ENCODE measurements at places on chromosomes 7 and 10.
A peak's percentile ranks its signal among the peaks of the same experiment; 100 is the strongest.

GRCh38 chr10:4825868-4826791, at the start of gene AKR1E2:
TSS of gene AKR1E2 (plus strand) at chr10:4826207. CDS start at chr10:4826325, 118 bp downstream.
- peak; percentile 84 for DNase-seq

DNA sequence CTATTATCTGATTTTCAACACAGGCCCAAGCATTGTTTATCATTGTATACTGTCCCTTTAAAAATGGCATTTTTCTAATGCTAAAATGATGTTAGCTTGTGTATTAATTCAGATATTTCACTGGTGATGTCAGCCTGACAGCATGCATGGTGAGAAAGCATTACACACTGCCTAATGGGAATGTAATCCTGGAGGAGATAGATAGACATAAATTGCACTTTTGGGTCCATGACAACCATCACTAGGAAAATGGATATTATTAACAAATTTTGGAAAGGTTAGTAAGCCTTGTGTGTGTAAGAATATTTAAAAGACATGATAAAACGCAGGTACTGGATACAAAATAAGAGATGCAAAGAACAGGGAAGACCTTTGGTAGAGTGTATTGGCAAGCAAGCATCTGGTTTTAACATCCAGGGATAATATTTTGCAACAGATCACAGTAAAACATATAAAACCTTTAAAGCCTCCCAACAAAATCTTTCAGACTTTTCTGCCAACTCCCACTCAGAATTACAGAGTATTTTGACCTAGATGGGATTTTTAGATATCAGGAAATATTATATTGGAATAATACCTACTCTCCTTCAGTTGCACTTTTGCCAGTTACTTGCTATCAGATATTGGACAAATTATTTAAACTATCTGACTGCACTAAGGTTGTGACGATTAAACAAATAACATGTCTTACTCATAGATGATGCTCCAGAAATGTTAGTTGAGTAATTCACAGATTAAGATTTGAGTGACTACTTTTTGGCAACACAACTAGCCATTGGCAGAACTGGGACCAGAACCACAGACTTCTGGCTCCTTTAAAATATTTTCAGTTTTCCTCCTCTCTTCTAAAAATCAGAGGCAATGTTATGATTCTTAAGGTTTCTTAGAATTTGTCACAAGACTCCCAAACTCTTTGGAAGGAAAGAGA, 291.6 kb upstream of the SEMA3C start:
- no peak for DNase-seq

DNA sequence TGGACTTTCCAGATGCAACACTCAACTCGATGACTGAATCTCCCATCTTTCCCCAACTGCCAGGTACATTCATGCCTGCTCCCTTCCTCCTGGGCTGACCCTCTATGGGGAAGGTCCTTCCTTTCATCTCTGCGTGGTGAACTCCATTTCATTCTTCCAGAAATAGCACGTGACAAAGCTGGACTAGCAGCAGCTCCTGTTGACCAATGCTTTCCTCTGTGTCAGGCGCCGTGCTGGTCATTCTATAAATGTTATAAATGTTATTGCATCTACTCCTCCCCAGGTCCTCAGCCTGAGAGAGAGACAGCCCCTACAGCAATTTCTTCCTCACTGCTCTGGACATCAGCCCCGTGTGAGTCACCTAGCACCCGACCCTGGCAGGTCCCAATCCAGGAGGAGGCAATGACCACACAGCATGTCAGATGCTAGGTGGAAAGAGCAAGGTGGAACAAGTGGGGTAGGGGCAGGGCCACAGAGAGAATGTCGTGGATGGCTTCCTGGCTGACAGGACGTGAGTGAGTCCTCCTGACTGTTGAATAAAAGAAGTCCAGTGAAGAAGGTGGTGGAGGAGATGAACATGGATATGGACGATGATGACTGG, 178.1 kb downstream of the ADAM12 start:
- DNase-seq: no peak

DNA sequence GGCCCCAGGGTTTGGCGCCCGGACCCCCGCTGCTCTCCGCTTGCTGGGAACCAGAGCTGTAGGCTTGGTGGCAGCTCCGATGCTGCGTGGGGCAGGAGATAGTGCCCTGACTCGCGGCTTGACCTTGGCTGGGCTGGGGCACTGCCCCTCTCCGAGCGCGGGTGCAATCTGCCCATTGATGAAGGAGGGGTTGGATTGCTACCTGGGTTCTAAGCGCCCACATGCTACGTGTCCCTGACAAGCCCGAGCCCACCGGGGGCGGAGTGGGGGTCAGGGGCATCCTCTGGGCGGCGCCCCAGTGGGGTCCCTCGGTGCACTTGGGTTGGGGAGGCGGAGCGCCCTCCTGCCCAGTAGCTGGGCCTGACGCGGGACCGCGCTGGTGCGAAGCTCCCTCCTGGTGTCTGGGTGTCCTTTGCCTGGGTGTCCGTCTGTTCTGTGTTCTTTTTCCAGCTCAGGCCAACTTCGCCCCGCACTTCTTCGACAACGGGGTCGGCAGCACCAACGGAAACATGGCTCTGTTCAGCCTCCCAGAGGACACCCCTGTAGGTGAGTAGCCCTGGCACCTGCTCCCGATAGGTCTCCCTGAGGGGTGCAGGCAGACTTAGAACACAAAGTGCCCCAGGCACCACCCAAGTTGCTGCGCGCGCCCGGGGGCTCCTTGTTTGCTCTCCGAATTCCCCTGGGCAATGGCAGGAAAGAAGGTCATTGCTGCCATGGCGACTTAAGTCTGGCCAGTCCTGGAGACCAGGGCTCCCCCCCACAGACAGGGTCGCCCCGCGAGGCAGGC, 900 bp downstream of the CDHR1 start:
- DNase-seq: no peak

- no peak for DNase-seq
Observed at GRCh38 chr10:122170802-122171201, 100.3 kb upstream of the BTBD16 start.

DNA sequence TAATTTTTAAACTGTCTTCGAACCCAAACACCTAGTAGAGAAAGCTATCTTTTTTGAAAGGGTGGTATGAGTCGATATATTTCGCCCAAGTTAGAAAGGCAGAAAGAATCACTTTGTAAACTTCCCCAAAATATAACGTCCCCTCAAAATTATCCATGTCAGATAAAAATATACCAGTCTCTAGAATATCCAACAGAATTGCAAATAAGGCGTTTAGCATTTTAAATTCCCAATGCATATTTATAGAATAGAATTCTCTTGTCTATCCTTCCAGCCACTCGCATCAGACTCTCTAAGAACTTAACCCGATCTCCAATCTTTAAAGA, 2.1 kb downstream of the CTBP2 start:
- no peak for DNase-seq

GRCh38 chr7:32154797-32155196, 84.6 kb upstream of the PDE1C start:
- no peak for DNase-seq

- no peak for DNase-seq
Observed at GRCh38 chr7:131383417-131384285, 56.0 kb downstream of the MKLN1 start.

- no peak for DNase-seq
Observed at GRCh38 chr10:37566332-37566731, 291.1 kb downstream of the ZNF248 start.

DNA sequence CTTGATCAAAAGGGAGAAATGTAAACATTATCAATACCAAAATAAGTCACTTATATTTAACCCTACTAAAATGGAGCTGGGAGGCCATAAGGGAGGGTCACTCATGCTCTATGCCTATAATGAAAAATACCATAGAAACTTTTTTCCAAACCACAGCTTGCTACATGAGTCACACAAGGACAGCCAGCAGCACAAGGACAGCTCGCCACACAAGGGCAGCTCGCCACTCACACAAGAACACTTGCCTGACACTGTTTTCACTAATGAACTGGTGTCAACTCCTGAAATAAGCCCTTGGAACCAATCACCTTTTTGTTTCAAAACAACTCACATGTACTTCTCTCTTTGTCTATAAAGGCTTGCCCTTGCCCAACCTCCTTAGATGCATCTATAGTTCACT, 43.3 kb downstream of the FRMPD2 start:
- DNase-seq: no peak

GRCh38 chr10:62166331-62167131, 102.1 kb downstream of the RTKN2 start:
- no peak for DNase-seq

GRCh38 chr7:77866370-77866769, 67.8 kb downstream of the PHTF2 start:
- DNase-seq: no peak

- DNase-seq: no peak
Observed at GRCh38 chr7:129569326-129569725, 42.2 kb upstream of the NRF1 start.

DNA sequence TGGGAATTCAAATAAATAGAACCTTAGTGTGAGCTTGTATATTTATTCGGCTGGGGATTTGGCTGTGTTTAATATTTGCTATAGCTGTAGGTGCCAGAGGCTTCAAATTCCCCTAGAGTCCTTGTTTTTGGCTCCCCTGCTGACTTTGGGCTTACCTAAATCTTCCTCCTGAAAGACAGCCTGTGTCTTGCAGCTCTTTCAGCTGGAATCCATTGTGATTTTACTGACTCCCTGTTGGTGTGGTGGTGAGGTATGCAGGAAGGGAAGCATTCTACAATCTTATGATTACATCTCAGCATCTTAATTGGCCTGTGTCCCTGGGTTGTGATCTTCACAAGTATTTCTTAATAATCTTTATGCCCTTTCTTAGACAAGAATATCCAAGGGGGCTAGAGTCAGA, 25.9 kb downstream of the FOXI2 start:
- DNase-seq: no peak

DNA sequence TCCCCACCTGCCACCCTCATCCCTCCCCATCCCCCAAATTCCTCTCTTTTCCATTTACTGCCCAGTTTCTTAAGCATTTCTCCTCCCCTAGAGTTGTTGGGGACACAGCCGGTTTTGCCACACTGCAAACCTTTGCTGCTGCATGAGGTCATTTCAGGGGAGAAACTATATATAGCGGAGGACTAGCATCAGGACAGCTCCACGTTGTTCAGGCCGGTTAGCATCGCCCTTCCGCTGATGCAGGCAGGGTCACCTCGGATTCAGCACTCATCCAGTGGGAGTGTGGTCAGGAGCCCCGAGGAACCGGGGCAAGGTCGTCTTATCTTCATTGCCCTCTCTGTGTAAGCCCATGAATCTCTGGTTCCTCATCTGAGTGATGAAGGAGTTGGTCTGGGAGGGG, 15.6 kb downstream of the UBTD1 start:
- DNase-seq: no peak

DNA sequence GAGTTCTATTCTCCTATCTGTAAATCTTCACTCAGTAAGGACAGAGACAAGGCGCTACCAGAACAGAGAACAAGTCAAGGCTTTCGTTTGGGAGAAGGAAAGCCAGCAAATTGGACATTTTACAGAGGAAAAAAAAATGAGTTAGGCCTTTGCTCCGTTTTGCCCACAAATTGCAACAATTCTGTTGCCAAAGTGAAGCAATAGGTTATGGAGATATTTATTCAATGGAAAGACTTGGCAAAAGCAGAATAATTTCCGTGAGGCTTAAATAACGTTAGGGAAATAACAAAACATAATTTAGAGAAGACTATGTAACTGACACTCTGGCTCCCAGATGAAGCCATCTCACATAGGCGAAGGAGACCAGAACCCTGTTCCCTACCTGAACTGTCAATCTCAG, 67.5 kb downstream of the MKX start:
- no peak for DNase-seq

DNA sequence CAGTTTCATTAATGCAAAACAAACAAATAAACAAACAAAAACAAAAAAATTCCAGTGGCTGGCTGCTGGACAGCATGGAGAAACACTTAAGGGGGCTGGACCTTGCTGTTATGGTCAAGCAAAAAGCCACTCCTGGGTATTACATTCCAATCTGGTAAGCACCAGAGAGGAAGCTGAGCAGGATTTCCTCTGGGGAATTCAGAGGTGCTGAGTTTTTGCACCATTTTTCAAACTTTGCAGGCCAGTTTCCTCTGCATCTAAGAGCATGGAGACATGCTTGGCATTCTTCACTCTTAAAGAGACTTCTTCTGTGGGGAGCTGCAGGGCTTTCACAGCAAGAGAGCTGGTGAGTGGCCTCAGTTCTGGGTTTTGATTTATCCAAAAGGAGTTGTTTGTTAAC, 84.5 kb downstream of the FZD1 start:
- no peak for DNase-seq

DNA sequence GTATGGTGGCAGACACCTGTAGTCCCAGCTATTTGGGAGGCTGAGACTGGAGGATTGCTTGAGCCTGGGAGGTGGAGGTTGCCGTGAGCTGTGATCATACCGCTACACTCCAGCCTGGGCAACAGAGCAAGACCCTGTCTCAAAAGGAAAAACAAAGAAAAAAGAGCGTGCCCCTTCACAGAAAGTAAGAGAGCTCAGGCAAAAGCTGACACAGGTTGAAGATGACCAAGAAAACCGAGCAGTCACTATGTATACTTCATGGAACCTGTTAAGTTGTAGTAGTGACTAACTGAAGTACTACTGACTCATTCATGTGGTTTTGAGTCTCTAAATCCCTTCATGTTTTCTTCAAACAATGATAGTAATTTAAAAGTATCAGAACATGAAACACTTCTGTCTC, 1.2 kb upstream of the PRRT4 start:
- no peak for DNase-seq

DNA sequence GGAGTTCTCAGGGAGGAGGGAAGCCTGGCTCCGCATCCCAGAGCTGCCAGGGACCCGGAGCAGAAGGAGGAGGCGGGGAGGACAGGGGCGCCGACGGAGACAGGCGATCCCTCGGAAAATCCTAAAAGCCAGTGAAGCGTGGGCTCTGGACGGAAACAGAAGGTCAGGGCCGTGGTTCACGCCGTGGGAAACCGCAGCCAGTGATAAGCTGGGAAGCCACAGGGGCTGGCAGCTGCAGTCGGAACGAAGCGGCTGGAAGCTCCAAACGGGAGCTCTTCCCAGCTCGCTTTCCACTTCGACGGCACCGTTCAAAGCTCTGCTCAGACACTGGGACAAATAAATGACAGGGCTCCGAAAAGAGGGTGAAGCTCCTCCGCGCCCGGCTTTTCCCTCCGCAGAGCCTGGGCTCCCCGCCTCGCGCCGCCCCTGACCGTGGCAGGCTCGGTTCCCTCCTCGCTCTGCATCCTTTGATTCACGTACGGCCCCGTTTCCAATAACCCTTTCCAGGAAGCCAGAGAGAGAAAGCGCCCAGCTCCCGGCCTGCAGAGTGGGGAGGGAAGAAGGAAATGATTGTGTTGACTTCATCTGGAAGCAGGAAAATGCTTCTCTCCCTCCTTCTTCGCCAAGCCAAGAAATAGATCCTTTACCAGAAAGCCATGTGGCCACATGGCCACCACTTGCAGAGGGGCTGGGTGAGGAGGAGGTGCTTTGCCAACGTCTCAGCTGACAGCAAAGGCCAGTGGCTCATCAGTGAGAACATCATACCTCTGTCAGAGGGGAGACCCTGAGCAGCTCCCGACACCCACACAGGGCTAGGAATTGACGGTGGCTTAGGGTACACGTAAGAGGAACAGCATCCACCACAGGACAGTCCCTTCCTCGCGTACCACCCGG, 57.4 kb downstream of the ADRB1 start:
- no peak for DNase-seq

Data from CD4-positive, alpha-beta T cell treated with Interleukin-6 at 100 ng/mL for 8 hours (primary cell).